ENCODE measurements at places on chromosomes 13 and 19.

GRCh38 chr13:90070362-90070761 is 1277.1 kb upstream of the MIR17HG start:
- no peak for DNase-seq

GRCh38 chr19:1019980-1020867 is 699 bp downstream of the TMEM259 start:
- no peak for DNase-seq

DNA sequence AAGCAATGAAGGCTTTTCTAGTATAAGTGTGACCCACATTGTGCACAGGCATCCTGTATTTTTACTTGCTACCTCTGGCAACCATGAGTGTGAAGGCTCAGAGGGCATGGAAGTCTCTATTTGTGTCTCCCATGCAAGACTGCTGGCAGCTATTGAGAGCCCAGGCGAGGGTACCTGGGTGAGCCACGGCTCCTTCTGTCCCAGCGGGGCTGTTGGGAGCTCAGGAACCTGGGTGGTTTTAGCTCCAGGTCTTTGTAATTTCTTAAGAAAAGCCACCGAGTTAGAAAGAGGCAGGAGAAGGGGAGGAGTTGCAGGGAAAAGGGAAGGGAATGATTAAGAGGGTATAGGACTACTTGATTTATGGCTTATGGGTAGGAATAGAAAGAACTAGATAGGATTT is 190.4 kb upstream of the SOX1 start:
- DNase-seq: no peak

GRCh38 chr19:3020321-3020960 is 8.6 kb downstream of the TLE2 start:
- no peak for DNase-seq

GRCh38 chr13:61463024-61463423 is 47.4 kb upstream of the PCDH20 start:
- DNase-seq: no peak

DNA sequence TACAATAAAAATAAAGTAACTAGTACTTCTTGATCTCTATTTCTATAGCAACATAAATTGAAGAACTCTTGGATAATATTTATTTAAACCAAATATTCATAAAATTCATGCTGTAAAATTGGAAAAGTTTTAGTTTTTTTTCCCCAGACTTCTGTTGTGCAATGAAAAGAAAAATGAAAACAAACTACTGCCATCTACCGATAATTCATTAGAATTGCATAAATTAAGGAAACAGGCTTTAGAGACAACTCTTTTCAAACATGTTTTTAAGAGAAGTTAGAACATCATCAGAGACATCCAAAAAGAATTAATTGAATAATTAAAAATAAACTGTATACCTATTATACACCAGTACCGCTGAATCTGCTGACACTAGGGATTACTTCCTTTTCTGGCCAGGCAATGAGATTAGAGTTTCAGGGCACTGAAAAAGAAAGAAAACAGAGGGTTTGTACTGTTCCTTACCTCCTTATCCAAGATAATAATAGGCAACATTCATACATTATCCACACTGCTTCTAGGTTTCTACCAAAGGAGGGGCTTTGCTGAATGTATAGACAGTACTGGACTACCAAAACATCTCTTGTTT is 4.9 kb downstream of the CCDC122 start:
- peak; percentile 13 for DNase-seq

DNA sequence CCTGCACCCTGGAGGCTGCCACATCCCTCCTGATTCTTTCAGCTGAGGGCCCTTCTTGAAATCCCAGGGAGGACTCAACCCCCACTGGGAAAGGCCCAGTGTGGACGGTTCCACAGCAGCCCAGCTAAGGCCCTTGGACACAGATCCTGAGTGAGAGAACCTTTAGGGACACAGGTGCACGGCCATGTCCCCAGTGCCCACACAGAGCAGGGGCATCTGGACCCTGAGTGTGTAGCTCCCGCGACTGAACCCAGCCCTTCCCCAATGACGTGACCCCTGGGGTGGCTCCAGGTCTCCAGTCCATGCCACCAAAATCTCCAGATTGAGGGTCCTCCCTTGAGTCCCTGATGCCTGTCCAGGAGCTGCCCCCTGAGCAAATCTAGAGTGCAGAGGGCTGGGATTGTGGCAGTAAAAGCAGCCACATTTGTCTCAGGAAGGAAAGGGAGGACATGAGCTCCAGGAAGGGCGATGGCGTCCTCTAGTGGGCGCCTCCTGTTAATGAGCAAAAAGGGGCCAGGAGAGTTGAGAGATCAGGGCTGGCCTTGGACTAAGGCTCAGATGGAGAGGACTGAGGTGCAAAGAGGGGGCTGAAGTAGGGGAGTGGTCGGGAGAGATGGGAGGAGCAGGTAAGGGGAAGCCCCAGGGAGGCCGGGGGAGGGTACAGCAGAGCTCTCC is 6.9 kb upstream of the CEACAM5 start:
- no peak for DNase-seq

- DNase-seq: no peak
These were observed 158.1 kb downstream of the IRS2 start for GRCh38 chr13:109628251-109628699.

DNA sequence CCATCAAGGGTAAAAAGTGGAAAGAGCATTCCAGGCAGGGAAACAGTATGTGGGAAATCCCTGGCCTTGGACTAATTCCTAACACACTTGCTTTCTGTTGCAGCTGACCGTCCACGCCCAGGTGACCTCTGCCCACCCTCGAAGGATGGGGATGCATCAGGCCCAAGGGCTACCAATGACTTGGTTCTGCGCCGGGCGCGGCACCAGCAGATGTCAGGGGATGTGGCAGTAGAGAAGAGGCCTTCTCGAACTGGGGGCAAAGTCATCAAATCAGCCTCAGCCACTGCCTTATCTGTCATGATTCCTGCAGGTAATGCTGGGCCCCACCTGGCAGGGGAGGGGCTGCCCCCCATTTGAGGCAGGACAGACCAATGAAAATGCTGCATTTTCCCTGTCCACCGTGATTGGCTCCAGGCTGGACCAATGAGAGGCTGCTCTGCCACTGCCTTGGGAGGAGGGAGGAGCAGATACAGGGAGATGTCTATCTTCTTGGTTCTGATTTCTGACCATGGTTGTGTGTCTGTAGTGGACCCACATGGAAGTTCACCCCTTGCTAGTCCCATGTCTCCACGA is 12.6 kb downstream of the DNASE2 start:
- DNase-seq: no peak

GRCh38 chr13:114103801-114104654 is 28.4 kb downstream of the RASA3 start:
- DNase-seq: no peak

DNA sequence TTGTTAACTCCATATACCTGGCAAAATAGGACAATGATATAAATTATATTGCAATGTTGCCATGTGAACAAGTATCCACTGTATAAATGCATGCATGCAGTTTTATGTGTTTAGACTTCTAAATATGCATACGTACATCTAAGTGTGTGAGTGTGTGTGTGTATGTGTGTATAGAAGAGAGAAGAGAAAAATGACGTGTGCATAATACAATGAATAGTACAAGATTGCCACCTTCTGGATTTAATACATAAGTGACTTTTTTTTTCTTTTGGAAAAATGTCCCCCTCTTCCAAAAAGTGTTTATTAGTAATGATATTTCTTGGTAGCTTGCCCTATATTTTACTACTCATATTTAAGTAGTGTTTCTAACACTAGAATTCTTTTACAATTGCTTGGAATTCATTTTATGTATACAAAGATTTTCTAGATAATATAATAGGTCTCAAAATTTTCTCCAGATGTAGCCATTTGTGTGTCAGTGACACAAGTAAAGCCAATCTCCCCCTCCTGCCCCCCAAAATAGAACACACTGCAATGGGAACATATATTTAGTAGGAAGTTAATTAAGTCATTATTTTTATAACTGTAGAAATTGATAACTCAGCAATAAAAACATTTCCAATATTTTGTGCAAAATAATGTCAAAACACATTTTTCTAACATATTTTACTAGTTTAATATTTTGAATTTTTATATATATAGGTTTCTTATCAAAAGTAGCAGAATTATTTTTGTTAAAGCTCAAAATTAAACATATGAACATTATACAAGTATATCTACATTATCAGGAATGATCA is 783.3 kb upstream of the ATXN8OS start:
- DNase-seq: no peak

DNA sequence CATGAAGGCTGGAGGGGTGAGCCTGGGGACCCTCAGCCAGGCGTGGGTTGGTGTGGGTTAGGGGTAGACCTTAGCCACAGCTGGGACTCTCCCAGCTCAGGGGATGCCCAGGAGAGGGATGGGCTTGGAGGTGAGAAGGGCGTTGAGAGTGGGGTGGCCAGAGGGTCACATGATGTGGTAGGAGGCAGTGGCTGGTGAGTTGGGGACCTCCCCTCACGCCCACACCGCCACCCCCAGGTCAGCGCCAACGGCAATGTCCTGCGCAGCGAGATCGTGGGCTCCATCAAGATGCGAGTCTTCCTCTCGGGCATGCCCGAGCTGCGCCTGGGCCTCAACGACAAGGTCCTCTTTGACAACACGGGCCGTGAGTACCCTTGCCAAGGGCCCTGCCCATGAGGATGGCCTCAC is 28.5 kb downstream of the AP1M1 start:
- no peak for DNase-seq

GRCh38 chr13:110044551-110045111 is 258.2 kb upstream of the IRS2 start:
- no peak for DNase-seq

- peak; percentile 14 for DNase-seq
These were observed 273.1 kb downstream of the KLF12 start for GRCh38 chr13:73861136-73861535.

- DNase-seq: no peak
These were observed 28.3 kb downstream of the KLF12 start for GRCh38 chr13:74105871-74106270.

DNA sequence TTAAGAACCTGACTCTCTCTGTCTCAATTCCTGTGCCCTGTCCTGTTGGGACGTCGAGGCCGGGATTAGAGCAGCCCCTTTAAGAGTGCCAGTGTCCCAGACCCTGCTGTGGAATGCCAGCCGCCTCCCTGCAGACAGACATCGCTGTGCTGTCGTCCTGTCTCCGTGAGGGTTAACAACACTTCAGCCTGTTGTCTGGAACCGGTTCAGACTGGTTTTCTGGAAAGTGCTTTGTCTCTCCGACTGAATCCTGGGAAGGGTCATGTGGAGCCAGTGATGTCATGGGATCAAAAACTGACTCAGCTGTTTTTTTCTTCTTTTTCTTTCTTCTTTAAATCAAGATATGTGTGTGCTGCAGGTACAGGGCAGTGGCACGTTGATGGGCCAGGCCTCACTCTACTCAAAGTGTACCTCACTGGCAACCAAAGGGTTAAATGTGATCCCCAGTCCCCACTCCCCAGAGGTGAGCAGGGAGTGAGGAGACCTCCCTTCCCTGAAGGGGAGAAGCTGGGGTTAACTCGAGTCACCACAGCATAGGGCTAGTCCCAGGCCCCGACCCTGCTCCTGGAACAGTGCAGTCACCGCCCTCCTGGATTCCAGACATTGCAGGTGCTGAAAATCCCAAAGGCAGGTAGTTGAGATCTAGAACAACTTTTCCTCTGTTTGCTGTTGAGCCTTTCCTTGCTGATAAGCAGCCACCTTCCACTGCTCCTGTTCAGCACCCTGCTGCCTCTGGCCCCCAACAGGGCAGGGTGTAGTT is 50.8 kb downstream of the TSSK6 start:
- no peak for DNase-seq

DNA sequence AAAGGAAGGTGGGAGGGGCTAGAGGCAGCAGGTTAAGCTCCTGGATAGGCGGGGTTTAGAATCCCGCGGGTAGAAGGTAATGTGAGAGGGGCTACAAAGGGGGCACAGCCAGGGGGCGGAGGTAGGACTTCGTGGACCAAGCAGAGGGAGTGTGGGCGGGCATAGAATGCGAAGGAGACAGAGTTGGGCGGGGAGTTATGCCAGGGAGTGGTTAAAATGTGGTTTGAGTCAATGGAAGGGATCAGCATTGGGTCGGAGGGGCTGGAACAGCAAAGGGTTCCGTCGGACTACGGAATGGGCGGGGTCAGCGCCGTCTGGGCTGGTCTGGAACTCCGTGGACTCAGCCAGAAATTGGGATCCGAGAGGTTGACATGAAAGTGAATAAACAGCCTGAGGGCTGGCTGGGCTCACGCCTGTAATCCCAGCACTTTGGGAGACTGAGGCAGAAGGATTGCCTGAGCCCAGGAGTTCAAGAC is 3.0 kb downstream of the LTBP4 start:
- DNase-seq: no peak

- DNase-seq: peak; percentile 96
These were observed at the start of gene CYSLTR2 for GRCh38 chr13:48653472-48653939. Gene CYSLTR2, plus strand, starts transcription at chr13:48653929. Its CDS starts 52,889 bp downstream, at chr13:48706818.

- no peak for DNase-seq
These were observed 38.3 kb upstream of the HMGB1 start for GRCh38 chr13:30504081-30504480.

GRCh38 chr19:10517361-10517759 is at the start of gene S1PR5:
Gene S1PR5, minus strand, starts transcription at chr19:10517447. Its CDS starts 2,436 bp downstream, at chr19:10515011.
- DNase-seq: no peak

GRCh38 chr19:48308631-48309586 is 16.4 kb upstream of the EMP3 start:
- no peak for DNase-seq

DNA sequence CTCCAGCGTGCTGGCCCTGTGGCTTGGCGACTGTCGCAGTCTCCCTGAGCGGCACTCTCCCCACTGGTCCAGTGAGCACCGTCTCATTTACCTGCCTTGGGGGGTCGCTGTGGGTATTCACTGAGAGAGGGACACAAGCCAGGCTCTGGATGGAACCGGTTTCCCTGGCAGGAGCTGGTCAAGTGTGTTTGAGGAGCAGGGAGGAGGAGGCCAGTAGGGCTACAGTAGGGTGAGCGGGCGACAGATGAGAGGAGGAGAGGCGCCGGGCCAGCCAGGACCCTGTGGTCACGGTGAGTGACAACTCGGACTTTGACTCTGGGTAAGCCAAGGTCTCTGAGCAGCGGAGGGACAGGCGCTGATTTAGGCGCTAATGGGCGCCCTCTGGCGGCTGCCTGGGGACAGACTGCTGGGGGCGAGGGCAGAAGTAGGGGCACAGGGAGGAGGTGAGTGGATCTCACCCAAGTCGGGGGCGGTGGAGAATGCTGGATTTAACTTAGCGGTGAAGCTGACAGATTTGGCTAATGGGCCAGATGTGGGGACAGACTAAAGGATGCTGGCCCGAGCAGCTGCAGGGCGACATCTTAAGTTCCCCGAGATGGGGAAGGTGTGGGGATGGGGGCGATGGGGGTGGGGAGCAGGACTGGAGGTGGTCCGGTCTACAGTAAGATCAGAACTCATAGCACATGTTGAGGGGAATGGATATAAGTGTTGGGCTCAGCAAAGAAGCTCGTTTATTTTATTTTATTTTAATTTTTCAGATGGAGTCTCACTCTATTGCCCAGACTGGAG is 4.7 kb upstream of the PRMT1 start:
- peak; percentile 67 for DNase-seq

- no peak for DNase-seq
These were observed 72.9 kb downstream of the SHISA2 start for GRCh38 chr13:25978961-25979360.

- no peak for DNase-seq
These were observed 750 bp downstream of the RAB20 start for GRCh38 chr13:110560601-110561343.

- DNase-seq: no peak
These were observed at the start of gene DIRAS1 for GRCh38 chr19:2720777-2721569. Gene DIRAS1, minus strand, starts transcription at chr19:2721372. Its CDS starts 3,566 bp downstream, at chr19:2717806.

GRCh38 chr13:80250213-80250810 is 90.6 kb downstream of the SPRY2 start:
- no peak for DNase-seq

All from CD4-positive, alpha-beta T cell treated with Interleukin-4 for 4 hours (primary cell).